ENCODE measurements at places on chromosomes 3 and 15.

DNA sequence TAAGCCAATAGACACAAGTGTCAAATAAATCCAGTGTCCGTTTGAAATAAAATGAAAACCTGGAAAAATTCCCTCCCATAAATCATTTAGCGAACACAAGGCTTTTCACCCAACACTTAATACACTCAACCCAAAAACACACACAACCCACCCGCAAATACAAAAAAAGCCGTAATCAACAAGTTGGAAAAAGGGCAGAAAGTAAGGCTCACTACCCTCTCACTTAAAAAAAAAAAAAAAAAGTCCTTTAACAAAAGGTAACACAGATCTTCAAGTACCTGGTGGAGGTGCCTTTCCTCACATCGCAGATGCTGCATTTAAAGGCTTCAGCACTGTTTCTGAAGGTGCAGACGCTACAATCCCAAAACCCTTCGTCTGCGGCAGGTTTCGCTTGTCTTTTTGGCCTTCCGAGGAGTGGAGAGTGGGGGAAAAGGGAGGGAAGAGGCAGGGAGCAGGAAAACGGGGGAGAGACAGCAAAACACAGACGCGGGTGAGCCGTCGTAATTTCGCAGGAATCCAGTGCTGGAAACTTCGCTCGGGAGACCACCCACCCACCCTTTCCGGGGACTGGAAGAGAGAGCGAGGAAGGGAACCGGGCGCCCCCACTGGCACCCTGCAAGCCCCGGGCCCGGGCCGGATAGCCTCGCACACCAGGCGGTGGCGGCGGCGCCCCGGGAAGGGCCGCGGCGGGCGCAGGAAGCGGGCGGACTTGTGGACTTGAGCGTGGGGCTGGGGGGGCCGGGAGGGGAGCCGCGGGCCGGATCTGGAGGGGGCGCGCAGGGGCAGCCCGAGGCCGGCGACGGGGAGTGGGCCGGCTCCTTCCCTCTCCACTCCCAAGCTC, 401.8 kb downstream of the SHQ1 start:
- H3K27me3 ChIP-seq: peaks cover 27% of the 10 kb centered on the region
- peak within 1 kb of the TSS; percentile 99 for H3K4me3 ChIP-seq
- peaks cover 58% of the 10 kb centered on the region for H3K4me1 ChIP-seq
- H3K36me3 ChIP-seq: peaks cover 9% of the 10 kb centered on the region
- peak within 1 kb of the TSS; percentile 98 for H3K27ac ChIP-seq

DNA sequence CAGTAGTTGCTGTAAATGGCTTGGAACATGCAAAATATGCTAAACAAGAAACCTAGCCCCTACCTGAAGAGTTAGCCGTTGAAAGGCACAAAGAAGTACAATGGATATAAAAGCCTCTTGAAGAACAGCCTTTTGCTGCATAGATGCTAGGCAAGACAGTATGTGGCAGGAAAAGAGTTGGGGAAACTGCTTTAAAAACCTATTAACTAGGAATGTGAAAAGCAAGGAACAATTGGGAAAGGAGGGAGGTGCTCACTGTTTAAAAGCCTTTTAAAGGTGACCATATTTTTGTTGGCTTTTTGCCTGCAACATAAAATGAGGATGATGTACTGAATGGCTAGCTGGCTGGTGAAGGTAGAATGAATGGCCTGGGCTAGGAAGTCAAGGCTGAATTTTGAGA, 24.5 kb upstream of the SOX2 start:
- no peaks in the 10 kb centered on the region for H3K36me3 ChIP-seq
- peaks cover 47% of the 10 kb centered on the region for H3K4me1 ChIP-seq
- no peak overlapping the region for H3K4me3 ChIP-seq
- H3K27ac ChIP-seq: peak overlapping the region; percentile 40

GRCh38 chr3:188706599-188706998, 465.2 kb upstream of the TPRG1 start:
- H3K27me3 ChIP-seq: no peaks in the 10 kb centered on the region
- no peaks in the 10 kb centered on the region for H3K36me3 ChIP-seq
- no peak overlapping the region for H3K27ac ChIP-seq

DNA sequence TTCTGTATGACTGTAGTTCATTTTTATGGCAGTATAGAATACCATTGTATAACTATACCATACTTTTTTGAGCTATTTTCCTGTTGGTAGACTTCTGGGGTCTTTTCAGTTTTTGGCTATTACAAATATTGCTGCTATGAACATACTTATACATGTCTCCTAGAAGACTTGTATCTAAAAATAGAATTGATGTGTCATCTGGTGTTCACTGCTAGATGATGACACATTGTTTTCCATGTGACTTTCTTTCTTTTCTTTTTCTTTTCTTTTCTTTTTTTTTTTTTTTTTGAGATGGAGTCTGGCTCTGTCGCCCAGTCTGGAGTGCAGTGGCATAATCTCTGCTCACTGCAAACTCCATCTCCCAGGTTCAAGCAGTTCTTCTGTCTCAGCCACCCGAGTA, 69.8 kb downstream of the SH3GL3 start:
- H3K27me3 ChIP-seq: peaks cover 14% of the 10 kb centered on the region
- H3K4me1 ChIP-seq: peaks cover 24% of the 10 kb centered on the region
- no peaks in the 10 kb centered on the region for H3K36me3 ChIP-seq

DNA sequence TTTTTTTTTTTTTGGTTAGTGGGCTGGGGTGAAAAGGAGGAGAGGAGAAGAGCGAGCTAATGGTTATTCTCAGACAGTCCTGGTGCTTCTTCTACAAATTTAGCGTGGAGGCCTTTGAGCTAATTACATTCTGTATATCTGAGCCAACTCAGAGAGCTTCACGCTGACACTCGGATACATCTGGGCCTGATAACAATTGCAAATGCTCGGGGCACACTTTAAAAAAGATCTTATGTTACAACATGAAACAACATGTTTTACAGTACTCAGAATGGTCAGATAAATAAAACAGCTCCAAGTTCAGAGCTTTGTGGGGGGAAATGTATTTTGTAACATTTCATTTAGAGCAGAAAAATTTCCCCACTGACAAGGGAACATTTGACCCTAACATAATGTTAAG, 966.9 kb upstream of the NR2F2 start:
- H3K27me3 ChIP-seq: no peaks in the 10 kb centered on the region
- H3K27ac ChIP-seq: no peak overlapping the region
- no peak overlapping the region for H3K4me3 ChIP-seq

DNA sequence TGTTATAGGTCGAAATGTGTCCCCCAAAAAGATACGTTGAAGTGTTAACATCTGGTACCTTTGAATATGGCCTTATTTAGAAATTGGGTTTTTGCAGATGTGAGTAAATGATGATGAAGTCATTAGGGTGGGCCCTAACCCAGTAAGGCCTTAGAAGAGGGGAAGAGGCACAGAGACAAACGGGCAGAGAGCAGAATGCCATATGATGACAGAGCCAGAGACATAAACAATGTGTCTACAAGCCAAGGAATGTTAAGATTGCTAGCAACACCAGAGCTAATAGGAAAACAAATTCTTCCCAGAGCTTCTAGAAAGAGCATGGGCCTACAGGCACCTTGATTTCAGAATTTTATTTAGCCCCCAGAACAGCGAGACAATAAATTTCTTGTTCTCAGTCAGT, 693.1 kb upstream of the NECTIN3 start:
- no peaks in the 10 kb centered on the region for H3K4me1 ChIP-seq
- no peak for DNase-seq
- H3K4me3 ChIP-seq: no peak overlapping the region
- no peaks in the 10 kb centered on the region for H3K36me3 ChIP-seq
- no peaks in the 10 kb centered on the region for H3K27me3 ChIP-seq
- H3K27ac ChIP-seq: no peak overlapping the region

GRCh38 chr15:68231102-68231818, 1.7 kb upstream of the CLN6 start:
- DNase-seq: no peak
- H3K36me3 ChIP-seq: no peaks in the 10 kb centered on the region
- peaks cover 31% of the 10 kb centered on the region for H3K4me1 ChIP-seq
- H3K27ac ChIP-seq: no peak overlapping the region

DNA sequence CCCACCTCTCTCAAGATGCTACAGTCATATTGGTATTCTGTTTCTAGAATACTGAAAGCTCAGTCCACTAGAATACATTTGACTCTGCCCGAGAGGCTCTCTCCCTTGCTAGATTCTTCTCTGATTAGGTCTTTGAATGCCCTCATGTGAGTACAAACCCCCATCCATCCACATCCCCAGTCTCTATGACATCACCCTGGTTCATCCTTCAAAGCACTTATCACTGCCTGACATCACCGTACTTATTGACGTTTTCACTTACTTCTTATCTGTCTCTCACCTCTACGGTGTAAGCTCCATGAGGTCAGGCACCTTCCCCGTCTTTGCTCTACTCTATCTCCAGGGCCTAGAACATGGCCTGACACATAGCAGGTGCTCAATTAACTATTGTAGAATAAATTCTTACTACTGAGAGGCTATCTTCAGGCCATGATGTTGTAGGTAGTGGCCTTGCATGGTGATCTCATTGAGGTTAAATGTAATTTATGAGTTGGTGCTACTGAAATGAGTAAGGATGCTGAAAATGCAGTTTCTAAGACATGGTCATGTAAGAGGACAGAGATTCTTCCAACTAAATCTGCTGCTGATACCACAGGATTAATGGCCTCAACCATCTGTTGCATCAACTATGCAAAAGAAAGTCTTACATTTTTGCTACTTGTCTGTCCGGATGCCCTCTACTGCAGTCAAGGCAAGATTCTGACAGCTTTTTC, 26.8 kb downstream of the EOGT start:
- no peaks in the 10 kb centered on the region for H3K27me3 ChIP-seq
- H3K4me3 ChIP-seq: no peak overlapping the region
- H3K4me1 ChIP-seq: no peaks in the 10 kb centered on the region
- peaks cover 40% of the 10 kb centered on the region for H3K36me3 ChIP-seq
- no peak for DNase-seq

DNA sequence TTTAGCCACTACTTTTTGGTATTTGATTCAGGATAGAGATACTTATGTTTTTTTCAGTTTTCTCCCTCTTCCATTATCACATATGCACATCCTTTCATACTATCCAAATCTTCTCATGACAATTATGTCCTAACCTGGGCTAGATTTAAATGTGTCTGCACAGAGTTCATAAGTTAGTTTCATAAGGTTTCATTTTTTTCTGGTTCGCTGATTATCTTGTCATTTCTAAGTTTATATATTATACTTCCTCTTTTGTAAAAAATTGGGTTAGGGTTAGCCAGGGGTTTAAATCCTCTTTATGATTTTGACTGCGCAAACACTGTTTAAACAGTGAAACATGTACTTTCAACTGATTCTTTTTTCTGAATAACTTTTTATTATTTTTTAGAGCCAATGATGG, 148.6 kb downstream of the SST start:
- no peak for DNase-seq
- no peaks in the 10 kb centered on the region for H3K27me3 ChIP-seq
- no peak overlapping the region for H3K27ac ChIP-seq
- H3K4me1 ChIP-seq: peaks cover 40% of the 10 kb centered on the region
